ENCODE measurements at places on chromosomes 7 and 10. TPM values are rescaled to one million over a fixed set of nuclear protein-coding genes. Genes with fewer than 3 reads are reported as not detected.

SLC12A9 gene
- total RNA-seq = 17.4 TPM

RBP4 gene
- not detected for total RNA-seq

NHLRC2 gene
- 27.0 TPM for total RNA-seq

SSBP1 gene
- 192 TPM for total RNA-seq

AS3MT gene
- total RNA-seq = 1.8 TPM

FAM237B gene
- total RNA-seq = not detected

DAGLB gene
- 16.9 TPM for total RNA-seq

ZNF487 gene
- total RNA-seq = 2.7 TPM

TAS2R41 gene
- total RNA-seq = not detected

FOXP2 gene
- 0.40 TPM for total RNA-seq

ORAI2 gene
- 51.2 TPM for total RNA-seq

ARID5B gene
- 10.1 TPM for total RNA-seq

ZNF804B gene
- not detected for total RNA-seq

Measured in thoracic aorta endothelial cell (primary cell).